ENCODE measurements at places on chromosomes 12 and 14.

GRCh38 chr12:27931390-27931789, 41.1 kb downstream of the PTHLH start:
- no peak for DNase-seq

DNA sequence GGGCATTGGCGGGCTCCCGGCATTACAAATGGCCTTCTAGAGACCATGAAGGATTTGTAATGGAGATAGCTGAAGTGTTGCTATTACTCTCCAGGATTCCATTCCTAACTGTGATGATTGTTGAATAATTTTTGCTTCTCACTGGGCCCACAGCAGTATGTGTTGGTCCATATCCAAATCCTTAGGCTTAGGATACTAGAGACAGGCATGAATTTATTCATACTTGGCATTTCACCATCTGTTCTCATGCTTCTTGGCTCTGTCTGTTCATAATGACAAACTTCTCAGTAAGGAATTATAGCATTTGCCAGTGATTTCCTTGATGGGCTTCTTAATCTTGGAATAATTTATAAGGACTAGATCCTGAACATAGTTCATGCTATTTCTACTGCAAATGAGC, 832.9 kb downstream of the C12orf50 start:
- no peak for DNase-seq

GRCh38 chr14:23182372-23183157, 895 bp downstream of the SLC7A8 start:
- DNase-seq: no peak

DNA sequence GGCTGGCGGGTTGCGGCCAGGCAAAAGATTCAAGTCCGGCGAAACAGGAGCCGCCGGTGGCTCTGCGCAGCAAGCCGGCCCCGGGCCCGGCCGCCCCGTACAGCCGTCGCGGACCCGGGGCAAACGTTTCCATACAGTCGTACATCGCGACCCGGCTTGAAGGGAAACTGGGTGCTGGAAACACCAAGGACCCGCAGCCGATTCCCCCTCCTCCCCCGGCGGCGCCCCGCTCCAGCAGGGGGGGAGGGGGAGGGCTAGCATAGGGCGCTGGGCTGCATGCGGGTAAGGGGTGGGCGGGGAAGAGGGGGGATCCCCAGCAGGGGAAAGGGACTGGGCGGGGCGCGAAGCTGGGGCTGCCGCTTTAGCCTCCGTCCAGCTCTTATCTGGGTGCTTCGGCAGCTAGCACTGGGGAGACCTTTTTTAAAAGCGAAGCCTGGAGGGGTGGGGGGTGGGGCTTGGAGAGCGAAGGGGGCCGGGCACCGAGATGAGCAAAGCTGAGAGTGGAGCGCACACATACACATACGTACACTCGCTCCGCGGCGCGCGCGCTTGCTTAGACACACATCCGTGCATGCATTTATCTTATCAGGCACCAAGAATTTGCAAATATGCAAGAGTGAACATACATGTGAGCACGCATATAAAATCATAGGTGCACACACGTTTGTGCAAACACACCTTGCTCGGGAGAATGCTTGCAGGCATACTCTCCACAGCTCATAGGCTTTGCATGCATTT, 11.9 kb downstream of the RARG start:
- peak; percentile 70 for DNase-seq
